Stimulated activated CD4-positive, alpha-beta T cell treated with anti-CD3 and anti-CD28 coated beads, TNF-alpha, amount 100 ng/mL, for 1 hour (primary cell): ENCODE measurements at places on chromosomes 6 and 20.

- no peak for DNase-seq
Observed at GRCh38 chr6:93393554-93394074, 25.7 kb downstream of the EPHA7 start.

GRCh38 chr6:38432479-38432878 lies 207.2 kb downstream of the BTBD9 start:
- no peak for DNase-seq

- DNase-seq, result no peak
Observed at GRCh38 chr20:16393836-16394235, 179.4 kb downstream of the KIF16B start.

GRCh38 chr20:20459726-20460125 lies 91.8 kb downstream of the INSM1 start:
- DNase-seq, result no peak

GRCh38 chr6:131877999-131878789 lies 70.4 kb downstream of the ENPP1 start:
- no peak for DNase-seq

- DNase-seq, result no peak
Observed at GRCh38 chr6:753486-753885, 60.5 kb upstream of the EXOC2 start.

DNA sequence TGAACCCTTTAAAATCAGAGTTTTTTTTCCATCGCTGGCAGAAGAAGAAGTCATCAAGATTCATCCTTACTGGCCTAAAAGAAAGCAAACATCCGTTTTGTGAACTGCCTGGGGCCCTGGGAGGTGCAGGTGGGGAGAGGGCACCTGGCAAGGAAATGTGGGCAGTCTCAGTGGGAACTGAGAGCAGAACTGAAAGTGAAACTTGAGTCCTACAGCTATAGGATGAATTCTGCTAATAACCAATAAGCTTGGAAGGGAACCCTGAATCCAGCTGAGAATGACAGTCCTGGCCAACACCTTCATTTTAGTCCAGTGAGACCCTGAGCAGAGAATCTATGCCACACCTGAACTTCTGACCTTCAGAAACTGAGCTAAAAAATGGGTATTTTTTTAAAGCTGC lies 130.1 kb upstream of the ASCC3 start:
- no peak for DNase-seq

GRCh38 chr20:57317789-57318371 lies 11.7 kb upstream of the SPO11 start:
- DNase-seq, result no peak

- DNase-seq, result no peak
Observed at GRCh38 chr6:131083687-131084086, 20.6 kb upstream of the EPB41L2 start.

DNA sequence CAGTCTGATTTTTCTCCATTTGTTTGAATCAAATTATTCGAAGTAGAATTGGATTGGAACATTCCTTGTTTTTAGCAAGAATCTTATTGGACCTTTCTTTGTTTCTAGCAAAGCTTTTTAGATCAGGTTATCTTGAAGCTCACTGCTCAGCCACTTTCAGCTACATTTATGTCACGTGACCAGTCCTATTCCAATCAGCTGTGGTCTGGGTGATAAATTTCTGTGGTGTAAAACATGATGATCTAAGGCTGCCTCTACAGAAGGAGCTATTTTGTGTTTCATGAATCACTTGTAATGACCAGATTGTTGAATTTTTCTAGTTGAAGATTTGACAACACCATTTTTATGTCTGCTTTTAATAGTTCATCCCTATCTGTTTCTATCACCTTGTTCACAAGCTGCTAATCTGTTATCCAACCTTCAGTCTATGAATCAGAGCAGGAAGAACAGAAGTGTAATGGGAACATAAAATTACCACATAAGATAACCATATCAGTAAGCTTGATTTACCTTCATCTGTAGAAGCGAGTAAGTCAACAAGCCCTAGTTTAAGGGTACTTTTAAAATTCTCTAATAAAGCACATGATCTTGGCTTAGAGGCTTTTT lies 101.0 kb upstream of the MAP3K7 start:
- no peak for DNase-seq
